Large intestine (tissue), 12 donors: ENCODE measurements at places on chromosomes 1 and 21. TPM values are rescaled to one million over a fixed set of nuclear protein-coding genes. Genes with fewer than 3 reads are reported as not detected.

- no peak for DNase-seq
Measured at GRCh38 chr1:240107058-240107684, 15.5 kb downstream of the FMN2 start.

DNA sequence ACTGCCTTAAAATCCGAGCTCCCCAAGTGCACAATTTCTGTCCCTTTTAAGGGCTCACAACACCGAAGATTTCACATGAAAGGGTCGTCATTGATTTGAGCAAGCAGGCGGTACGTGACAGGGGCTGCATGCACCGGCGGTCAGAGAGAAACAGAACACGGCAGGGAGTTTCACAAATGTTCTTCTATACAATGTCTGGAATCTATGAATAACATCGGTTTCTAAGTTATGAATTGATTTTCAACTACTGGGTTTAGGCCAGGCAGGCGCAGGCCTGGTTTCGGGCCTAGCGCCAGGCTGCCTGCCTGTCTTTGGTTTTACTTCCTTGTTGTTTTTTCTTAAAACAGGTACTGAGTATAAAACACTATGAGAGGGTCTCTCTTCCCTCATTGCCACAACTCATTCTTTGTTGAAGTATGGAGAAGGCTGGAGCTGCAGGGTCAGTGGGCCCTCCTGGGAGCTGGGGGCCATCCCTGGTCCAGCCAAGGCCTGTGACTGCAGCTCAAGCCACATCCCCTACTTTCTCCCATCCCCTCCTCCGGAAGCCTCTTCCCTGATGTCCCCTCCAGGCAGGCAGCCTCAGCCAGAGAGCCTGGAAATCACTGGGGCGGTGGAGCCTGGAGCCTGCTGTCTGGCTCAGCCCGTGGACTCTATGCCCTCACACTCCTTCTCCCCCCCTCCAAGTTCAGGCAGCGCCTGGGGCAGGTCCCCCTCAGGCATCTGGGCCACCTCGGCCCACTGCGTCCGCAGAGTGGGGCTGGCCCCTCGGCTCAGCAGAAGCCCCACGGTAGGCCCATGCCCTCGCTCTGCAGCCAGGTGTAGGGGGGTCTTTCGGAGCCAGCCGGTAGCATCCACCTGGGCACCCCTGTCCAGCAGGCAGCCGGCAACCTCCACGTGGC lies 2.4 kb downstream of the ANKRD65 start:
- DNase-seq = no peak

The ADGRB2 gene
- 56.1 TPM for polyA plus RNA-seq

DNA sequence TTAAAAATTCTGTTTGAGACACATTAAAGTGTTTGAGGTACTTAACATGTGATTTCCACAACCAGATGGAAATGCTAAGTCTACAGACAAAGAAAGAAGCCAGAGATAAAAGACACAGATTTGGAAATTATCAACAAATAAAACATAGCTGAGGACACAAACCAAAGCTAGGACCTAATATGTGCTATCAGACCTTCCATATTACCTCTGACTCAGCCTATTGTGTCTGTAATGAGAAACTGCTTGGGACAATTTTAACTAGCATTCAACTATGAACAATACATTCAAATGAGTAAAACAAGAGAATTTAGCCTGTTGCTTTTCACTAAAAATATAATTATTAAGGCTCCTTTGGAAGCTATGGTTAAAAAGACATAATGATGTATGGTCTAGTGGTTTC lies 54.6 kb downstream of the WNT2B start:
- DNase-seq = no peak

- DNase-seq = no peak
Measured at GRCh38 chr1:186089940-186090339, 285.1 kb downstream of the TPR start.

GRCh38 chr1:13935336-13935735 lies 235.3 kb downstream of the PRDM2 start:
- DNase-seq = no peak

DNA sequence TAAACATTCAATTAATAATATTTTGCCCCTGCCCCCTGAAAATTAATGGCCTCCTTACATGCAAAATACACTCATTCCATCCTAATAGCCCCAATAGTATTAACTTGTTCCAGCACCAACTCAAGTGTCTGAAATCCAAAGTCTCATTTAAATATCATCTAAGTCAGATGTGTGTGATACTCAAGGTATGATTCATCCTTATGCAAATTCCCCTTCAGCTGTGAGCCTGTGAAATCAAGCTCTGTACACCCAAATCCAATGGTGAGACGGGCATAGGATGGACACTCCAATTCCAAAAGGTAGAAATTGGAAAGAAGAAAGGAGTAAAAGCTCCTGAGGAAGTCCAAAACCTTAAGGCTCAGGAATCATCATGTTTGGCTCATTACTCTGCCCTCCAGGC lies 83.5 kb downstream of the HHAT start:
- DNase-seq = no peak

The TRNAU1AP gene
- 20.3 TPM for polyA plus RNA-seq

DNA sequence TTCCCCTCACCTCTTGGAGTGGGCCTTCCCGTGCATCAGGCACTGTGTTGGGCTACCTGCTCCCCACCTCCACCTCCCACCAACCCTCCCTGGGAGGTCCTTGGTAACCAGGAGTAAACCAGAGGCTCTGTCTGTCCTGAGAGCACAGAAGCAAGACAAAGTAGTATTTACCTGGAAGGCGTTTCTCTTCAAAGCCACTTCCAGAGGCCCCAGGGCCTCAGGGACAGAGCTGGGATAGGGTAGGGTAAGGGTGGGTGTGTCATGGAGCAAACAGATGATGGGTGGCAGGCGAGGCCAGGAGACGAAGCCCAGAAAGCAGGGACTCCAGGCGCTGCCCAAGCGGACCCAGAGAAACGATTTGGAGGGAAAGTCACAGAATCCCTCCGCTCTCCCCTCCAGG lies 77.2 kb upstream of the TARDBP start:
- no peak for DNase-seq

DNA sequence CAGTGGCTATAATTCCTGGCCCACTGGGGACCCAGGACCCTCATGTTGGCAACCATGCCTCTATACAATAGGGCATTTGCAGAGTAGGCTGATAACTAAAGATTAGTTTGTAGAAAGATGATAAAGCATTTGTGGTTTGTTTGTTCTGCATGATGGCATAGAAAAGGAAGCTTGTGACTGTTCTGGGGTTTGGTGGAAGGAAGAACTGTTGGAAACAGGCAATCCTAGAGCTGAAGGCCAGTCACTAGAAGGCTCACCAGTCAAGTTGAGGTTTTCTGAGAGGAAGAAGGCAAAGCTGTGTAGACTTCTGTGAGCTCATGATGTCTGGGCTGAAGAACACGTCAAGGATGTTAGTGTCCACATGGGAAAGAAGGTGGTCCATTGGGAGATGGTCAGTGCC lies 140.3 kb upstream of the VANGL1 start:
- DNase-seq = no peak

GRCh38 chr1:198772626-198773025 lies 133.8 kb downstream of the PTPRC start:
- DNase-seq = no peak

- no peak for DNase-seq
Measured at GRCh38 chr1:182977480-182977879, 24.5 kb upstream of the SHCBP1L start.

The SPRR3 gene
- polyA plus RNA-seq = not detected

DNA sequence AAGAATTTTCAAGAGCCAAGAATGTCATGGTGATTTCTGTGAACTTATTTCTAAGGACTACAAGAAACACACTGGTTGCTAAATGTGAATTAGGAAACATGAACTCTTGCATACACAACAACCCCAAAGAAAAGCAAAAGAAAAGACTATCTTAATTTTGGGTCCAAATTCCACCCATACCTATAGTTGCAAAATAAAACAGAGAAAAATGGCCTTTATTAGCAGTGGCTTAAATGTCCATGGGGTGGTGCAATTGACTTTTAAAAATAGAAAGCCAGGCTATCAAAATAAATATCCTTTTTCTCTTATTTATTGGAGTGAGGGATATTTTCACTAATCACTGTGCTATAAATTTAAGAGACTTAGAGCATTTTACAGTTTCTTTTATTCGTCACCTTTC lies 80.9 kb upstream of the DPYD start:
- DNase-seq = no peak

The LEPR gene
- 4.6 TPM for polyA plus RNA-seq

DNA sequence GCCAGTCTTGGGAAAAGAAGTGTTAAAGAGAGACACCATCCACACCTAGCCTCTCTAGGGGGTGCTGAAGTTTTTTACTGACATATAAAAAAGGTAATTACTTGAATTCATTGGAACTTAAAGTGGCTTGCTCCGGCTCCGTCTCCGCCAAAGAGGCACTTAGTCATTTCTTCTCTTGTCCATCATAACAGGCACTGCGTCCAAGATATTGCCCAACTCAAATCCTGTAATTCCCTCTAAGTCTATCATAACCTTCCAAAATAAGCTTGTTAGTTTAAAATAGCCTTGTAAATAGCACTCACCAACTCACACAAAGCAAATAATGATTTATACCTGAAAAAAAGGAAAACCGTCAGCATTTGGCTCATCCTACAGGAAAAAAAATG lies 160.5 kb downstream of the ZBTB18 start:
- DNase-seq = no peak

DNA sequence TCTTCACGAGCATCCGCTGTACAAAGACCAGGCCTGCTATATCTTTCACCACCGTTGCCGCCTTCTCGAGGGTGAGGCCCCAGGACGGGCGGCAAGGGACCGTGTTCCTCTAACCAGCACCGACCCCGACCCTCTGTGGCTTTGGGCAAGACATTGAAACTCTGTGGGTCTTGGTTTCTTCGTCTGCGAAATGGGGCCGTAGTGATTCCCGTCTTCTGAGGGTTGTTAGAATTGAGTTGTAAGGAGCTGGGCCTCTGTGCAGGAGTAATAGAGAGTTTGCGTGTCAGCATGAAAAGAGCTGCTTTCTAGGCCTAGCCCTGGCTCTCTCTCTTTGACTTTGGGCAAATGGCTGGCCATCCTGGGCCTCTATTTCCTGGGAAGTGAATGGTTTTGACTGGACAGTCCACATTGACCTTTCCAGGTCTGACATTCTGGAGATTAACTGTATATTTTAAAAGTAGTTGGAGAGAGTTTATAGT lies 591 bp downstream of the MRPL37 start:
- peak; percentile 41 for DNase-seq

The DPYD gene
- 32.5 TPM for polyA plus RNA-seq

GRCh38 chr1:87084244-87084836 lies 169.9 kb downstream of the HS2ST1 start:
- DNase-seq = peak; percentile 22

DNA sequence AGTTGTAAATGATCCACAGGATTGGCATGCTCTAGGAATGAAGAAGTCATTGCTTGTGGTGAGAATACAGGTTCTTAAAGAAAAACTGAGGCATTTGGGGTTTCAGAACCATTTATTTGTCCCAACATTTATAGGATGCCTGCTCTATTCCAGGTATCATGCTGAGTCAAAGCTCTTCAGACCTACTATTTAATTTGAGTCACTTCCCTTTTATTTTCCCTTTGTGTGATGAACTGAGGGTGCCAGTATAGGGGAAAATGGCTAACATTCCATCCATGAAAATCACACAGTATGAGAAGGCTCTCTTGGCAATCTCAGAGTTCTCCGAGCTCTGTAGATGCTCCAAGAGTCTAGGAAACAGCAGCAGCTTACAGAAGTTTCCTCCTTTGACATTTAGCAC lies 110.4 kb downstream of the RNF220 start:
- no peak for DNase-seq

DNA sequence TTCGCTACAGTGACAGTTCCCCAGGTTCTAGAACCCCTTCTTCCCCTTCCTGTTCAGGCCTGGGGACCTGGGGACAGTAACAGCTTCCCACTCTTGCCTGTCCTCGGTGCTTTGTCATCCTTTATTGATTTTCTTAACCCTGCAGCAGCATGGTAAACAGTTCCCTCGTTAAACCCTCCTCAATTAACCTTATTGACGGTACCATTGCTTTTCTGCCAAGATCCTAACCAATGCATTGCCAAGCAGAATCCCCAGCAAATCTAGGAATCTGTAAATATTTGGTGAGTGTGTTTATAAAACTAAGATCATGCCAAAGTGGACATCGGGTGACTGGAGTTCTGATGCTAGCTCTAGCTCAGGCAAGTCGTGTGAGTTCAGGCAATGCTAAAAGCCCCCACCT lies 99.6 kb upstream of the KAZN start:
- DNase-seq = peak; percentile 38

The TAL1 gene
- polyA plus RNA-seq = 2.2 TPM

GRCh38 chr1:180168786-180169639 lies 14.3 kb downstream of the QSOX1 start:
- peak; percentile 72 for DNase-seq

DNA sequence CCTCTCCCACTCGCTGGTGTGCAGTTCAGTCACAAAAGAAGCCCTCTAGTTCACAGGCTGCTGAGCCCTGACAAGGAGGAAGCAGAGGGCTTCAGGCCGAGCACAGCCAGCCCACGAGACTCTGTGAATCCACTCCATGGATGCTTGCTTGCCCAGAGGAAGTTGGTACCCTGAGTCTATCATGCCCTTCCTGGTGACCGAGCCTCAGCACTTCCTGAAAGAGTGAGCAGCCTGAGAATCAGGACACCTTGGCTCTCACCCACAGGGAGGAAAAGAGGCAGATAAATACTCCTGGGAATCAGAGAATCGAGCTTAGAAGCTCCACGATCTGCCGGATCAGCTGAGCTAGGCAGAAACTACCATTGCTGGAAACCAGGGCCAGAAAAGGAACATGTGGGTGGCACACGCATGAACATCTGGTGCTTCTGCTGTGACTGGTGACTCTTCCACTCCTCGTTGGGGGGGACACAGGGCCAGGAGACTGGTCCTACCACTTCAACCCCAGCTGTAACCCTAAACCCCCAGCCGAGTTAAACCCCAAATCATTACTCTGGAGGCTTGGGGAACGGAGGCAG lies 376.3 kb upstream of the CAMK1G start:
- DNase-seq = no peak

DNA sequence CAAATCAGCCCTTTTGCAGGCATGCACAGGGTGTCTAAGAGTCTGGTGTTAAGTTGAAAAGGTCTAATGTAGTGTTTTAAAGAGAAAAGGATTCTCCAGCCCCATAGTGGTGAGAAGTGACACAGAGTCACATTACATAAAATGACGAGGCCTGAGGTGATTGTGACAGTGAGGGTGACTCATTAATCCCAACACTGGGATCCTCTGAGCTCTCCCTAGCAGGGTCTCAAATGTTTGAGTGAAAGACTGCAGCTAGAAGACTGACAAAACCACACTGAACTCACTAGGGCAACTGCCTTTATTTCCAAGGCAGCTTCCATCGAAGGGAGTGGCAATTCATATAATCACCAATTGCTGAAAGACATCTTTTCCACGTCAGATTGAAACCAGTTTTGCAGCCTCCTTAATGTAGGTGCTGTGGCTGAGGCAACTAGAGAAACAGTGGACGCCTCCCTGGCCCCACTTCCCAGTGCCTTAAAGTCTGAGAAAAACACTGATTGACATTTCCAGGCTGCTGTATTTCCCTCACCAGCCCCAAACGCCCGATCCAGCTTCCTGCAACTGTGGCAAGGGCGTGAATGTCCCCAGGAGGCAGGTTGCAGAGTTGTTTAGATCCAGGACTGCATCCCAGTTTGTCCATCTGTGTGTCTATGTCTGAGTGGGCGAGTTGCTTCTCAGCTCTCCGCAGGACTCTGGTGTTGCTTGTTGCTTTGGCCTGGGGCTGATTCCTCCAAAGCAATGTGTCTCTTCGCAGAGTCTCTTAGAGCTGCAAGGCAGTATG lies 81.4 kb downstream of the RUNX1 start:
- no peak for DNase-seq
